Anterior cingulate cortex (tissue), 58 donors: ENCODE measurements at places on chromosomes 6 and 20.

DNA sequence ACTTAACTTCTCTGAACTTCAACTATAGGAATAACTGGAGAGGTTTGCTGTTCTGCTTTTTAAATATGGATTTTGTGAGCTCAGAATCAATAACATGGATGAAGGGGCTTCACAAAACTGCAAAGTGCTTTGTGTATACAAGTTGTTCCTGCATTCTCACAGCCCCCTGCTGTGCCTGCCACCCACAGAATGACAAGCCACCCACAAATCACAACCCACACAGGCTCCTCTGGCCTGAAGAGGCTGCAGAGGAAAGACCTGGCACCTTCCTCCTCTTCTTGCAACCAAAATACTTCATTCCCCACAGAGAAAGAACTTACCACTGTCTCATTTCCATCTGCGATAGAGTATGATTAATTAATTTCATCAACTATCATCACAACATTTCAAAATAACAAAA lies 106.7 kb upstream of the NHSL1 start:
- DNase-seq = no peak

- DNase-seq = no peak
These were observed 89.5 kb upstream of the MANEA start for GRCh38 chr6:95487817-95488216.

GRCh38 chr6:85047818-85048217 lies 283.4 kb upstream of the TBX18 start:
- no peak for DNase-seq

GRCh38 chr20:20073801-20074371 lies 21.6 kb downstream of the CFAP61 start:
- peak; percentile 6 for DNase-seq

DNA sequence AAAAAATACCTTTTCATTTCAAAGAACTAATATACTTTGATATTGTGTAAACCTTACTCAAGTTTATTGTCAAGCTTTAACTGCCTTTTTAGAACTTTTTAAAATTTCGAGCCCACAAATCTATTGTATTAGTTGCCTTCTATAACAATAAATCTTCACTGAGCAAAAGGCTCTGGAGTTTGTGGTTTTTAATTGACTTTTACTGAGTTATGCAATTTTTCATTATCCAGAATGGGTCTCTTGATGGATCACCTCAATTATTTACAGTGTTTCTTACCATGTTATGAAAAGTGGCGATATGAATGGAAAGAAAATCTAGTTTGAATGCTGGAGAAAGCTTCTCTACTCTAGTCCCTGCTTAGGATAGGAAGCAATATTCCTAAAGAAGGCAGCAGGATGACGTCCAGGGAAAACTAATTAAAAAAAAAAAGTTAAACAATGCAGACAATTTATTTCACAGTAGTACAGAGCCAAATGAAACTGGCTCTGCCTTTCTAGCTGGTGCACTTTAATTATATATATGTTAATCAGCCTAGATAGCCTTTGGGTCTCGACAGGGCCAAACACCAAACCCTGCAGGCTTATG lies 5.0 kb downstream of the ID4 start:
- DNase-seq = no peak

DNA sequence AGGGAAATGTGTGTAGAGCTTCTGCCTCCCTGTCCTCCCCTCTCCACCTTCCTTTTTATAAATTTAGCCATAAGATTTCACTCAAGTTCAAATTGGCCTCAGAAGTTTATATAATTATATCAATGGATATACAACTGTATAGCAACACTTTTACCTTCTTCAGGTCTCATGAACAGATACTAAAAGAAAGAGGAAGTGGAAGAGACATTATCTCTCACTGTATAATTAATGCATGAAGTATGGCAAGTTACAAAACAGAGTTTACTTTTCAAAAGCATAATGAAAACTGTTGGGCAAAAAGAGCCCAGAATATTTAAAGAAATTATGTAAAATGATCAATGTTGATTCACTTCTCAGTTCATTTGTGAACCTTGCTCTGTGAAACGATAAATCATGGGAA lies 99.7 kb downstream of the PDE7B start:
- no peak for DNase-seq

DNA sequence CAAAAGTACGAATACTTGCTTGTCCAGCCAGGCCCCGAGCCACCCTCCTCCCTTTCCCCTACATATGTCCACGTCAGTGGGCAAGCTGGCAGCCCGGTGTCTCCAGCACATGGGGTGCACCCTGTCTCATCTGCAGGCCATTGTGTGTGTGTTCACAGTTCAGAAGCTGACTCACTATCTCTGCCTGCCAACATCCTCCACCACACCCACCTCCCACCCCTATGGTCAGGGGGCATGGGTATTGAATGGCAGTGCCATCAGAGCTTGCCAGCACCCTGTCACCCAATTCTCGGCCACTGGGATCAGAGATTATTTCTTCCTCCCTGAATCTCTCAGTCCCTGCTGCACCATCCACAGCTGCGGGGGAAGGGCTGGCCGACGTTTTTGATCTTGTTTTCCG lies 195.7 kb downstream of the FARS2 start:
- DNase-seq = no peak

DNA sequence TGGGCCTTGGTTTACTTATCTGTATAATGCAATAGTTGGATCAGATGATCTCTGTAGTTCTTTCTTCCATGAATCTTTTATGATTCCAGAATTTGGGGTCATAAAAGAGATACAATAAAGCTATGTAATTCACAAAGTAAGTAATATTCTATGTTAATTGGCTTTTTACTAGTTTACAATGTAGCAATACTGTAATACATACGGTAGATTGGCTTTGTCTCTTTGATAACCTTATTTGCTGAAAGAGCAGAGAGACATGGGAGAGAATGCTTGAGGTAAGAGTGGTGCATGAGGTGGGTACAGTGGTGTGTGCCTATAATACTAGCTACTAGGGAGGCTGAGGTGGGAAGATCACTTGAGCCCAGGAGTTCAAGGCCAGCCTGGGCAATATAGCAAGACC lies 14.7 kb downstream of the SPACA1 start:
- no peak for DNase-seq

DNA sequence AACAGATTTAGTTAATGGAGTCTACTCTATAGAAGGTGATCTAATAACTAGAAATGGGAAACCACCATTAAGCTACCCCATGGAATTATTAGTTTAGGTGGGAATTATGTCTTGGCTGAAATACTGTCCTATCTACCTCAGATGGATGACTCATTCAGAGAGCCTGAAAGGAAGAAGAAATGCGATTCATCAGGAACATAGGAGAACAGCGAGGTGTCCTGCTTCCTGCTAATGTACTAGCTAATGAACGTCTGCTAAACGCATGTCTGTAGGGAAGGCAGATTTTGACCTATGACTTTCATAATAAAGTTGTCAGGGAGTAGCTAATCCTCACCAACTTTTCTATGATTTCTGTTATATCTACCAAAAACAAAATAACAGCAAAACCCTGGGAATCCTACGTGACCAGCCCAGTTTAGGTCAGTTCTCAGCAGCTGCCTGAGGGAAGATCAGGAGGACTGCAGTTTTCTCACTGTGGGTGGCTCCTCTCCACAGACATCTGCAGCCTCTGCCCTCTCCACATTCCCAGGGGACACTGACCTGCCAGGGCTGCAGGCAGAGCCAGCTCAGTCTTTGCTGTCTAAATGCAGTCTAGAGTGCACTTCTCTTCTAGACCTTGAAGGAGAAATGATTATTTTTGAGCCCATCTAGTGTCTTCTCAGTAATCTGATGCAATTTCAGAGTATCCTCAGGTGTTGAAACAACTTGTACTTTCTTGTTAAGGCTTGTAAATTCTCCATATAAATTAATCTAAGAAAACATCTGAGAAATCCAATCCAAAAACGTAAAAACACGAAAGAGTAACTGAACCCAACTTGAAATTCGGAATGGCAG lies 18.1 kb upstream of the SFT2D1 start:
- DNase-seq = no peak

GRCh38 chr20:5779071-5779900 lies 29.1 kb downstream of the SHLD1 start:
- no peak for DNase-seq

GRCh38 chr20:57249073-57249472 lies 17.4 kb downstream of the BMP7 start:
- no peak for DNase-seq

DNA sequence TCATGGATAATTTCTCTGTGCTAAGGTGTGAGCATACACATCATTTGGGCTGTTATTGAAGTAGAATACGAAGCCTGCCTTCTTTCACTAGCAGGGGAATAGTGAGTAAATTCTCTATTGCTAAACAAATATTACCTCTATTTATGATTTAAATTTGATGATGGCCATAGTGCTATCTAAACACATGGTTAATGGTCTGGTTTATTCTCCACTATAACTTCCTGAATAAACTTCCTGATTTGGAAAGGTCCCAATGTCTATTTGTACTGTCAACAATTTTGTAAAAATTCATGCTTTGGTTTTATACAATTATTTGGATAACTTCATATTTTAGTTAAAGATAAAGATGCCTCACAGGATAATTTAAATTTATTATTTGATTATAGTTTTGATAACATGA lies 400.8 kb downstream of the ARHGAP18 start:
- no peak for DNase-seq

DNA sequence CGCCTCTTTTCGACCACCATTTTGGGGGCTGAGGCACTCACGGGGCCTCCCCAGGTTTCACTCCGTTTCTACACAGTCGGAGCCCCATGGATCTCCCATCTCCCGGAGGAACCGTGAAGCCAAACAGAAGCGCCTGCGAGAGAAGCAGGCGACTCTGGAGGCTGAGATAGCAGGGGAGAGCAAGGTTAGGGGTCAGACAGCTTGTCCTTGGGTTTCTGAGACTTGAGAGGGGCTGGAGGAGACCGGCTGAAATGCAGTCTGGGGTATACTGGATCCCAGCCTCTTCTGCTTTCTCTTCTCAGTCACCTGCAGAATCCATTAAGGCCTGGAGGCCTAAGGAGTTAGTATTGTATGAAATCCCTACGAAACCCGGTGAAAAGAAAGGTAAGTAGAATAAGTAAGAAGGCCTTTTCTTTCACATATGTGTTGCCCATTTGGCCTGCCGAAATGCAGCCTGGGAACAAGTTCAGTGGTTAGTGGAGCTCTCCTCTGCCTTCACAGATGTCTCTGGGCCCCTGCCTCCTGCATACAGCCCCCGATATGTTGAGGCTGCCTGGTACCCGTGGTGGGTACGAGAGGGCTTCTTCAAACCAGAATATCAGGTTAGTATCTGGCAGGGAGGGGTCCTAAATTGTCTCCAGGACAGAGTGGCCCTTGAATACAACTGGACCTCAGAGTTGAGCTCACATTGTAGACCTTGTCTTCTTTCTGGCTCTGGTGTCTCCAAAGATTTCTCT lies 984 bp downstream of the VARS2 start:
- no peak for DNase-seq

- DNase-seq = no peak
These were observed 358.4 kb downstream of the BCKDHB start for GRCh38 chr6:80464901-80465300.

DNA sequence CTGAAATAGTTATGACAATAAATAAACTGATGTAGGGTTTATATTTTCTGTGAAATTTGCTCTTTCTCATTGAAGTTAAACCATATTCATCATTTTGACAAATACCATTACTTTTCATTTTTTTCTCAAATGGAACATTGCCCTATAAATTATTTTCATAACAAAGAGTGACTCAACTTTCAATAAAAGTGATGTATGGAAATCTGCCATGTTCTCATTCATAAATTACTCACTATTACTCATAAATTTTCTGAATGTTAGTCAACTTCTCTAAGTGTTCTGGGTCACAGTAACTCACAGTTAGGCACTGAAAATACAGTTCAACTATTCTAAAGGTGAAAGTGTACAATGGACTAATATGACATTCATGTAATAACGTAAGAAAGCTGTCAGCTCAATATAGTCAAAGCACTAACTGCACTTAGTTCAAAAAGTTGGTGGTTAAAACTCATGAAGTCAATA lies 19.0 kb upstream of the STX11 start:
- no peak for DNase-seq

- no peak for DNase-seq
These were observed 31.0 kb downstream of the CDK5RAP1 start for GRCh38 chr20:33370291-33370690.

DNA sequence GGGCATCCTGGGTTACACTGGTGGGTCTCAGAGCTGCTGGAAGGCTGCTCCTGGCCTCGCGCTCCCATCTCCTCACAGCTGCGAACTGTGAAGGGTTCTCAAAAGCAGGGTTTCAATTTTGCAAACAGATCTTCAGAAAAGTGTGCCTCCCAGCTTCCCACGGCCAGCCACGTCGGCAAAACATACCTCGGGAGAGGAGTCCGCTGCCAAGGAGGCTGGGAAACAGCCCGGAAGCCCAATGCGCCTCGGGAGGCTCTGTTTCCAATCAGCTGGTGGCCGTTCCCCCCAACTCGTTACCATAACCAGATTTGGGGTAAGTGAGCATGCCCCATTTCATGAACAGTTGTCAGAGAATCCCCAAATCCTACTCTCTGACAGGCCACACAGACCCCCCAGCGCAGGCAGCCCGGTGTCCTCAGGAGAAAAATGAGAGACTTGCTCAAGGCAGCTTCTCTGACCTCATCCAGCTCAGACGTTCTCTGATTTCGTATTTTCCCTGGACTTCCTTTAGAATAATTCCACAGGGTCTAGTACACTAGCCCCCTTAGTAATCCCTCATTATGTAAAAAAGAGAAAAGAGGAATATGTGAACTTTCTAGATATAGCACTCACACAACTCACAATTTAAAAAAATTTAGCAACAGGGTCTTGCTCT lies 98.4 kb downstream of the SNX5 start:
- DNase-seq = no peak

GRCh38 chr20:62787321-62787720 lies 9.0 kb upstream of the MRGBP start:
- no peak for DNase-seq

DNA sequence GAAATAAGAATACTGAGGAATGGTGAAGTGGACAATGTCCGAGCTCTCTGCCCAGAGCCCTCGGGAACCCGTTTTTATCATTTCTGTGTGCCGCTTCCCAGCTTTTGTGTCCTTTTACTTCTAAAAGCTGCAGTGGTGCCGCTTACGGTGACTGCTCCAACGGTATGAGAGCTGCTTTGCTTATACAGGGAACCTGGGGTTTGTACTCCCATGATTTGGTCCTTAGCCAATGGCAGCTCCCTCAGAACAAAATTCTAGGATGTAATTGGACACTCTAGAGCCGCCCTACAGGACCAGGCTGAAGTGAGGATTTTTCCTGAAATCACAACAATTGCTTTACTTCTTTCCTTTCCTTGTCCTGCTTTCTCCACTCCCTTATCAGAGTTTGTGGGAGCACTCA lies 24.2 kb upstream of the PCSK2 start:
- no peak for DNase-seq

- DNase-seq = no peak
These were observed 43.4 kb downstream of the SLC22A2 start for GRCh38 chr6:160215232-160215631.
